ENCODE measurements at places on chromosomes 6 and 20. TPM values are rescaled to one million over a fixed set of nuclear protein-coding genes. Genes with fewer than 3 reads are reported as not detected.

CD2AP gene
- total RNA-seq, result 42.6 TPM

DNAJC5 gene
- 46.3 TPM for total RNA-seq

SYCP2 gene
- 4.0 TPM for total RNA-seq

MYCT1 gene
- not detected for total RNA-seq

SLC24A3 gene
- total RNA-seq, result 0.15 TPM

OR2W1 gene
- total RNA-seq, result 0.28 TPM

EDN3 gene
- 7.3 TPM for total RNA-seq

PRPH2 gene
- total RNA-seq, result 2.0 TPM

SLC4A11 gene
- total RNA-seq, result 0.93 TPM

DNA sequence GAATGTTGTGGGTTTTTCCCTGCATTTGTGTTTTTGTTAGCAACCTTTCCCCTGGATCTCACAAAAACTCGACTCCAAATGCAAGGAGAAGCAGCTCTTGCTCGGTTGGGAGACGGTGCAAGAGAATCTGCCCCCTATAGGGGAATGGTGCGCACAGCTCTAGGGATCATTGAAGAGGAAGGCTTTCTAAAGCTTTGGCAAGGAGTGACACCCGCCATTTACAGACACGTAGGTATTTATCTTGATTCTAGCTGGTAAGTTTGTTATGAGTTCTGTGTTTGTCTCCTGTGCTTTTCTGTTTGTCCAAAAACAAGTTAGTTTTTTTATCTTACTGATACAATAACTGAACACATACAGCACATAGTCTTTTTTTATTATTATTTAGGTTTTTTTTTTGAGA is 3.0 kb downstream of the SLC25A27 start:
- ATAC-seq, result no peak

GRCh38 chr6:82396964-82397751 is 33.5 kb downstream of the TPBG start:
- peak; percentile 22 for ATAC-seq

DNA sequence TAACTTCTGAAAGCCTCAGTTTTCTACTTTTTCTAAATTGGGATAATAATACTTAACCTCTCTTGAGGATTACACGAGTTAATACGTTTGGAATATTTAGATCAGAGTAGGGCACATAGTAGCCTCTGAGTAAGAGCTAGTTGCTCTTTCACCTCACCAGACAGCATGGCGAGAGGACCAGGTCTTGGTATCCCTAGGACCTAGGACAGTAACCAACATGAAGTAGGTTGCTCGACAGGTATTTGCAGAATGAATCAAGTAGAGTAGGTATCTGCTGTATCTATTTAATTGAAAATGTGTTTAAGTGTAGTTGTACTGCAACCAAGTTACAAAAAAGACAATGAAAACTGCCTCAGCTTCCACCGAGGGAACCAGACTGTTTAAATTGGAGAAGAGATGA is 1.4 kb downstream of the CDC5L start:
- ATAC-seq, result no peak

DNA sequence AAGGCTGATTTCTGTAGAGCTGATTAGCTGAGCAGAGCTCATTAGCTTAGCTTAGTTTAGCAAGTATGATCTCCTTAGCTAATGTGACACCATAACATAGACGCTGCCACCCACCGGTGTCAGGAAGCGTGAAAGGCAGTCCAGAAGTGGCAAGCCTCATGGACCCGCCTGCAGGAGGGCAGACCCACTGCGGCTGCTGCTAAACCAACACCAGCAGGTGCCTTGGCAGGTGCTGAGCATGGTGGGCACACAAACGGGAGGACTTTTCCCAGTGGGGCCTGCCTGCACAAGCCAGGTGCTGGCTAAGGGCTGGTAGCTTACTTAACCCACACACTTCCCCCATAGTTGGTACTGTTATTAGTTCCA is 22.7 kb downstream of the ZDHHC14 start:
- ATAC-seq, result no peak

GRCh38 chr6:6004390-6004995 is 2.2 kb downstream of the NRN1 start:
- ATAC-seq, result no peak

DNA sequence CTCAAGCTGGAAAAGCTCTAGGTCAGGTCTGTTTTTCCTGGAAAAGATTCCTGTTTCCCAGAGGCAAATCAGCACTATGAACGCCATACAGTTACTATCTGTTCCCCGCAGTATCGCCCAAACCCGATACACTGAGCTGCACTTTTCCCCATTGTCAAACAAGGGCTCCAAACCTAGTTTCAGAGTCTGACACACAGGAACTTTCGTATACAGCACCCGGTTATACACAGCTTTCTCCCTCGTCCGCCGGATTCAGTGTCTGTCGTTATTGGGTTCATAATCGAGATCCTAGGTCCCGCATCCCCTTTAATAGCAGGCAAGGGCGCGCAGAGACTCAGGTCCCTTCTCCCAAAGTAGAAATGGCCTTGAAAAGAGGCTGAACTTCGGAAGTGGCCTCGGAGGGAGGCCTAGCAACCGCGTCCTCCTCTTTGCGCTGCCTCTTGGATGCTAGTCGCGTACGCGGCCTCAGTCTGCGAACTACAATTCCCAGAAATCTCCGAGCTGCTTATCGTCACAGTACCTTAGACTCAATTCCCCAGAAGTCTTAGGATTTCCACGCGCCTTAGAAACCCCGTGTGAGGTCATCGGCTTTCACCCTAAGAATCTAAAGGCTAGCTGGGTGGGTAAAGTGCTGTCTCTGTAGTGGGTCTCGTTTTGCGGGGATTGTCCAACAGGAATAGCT is 34.2 kb downstream of the ZNF391 start:
- no peak for ATAC-seq

- ATAC-seq, result peak; percentile 67
Measured at GRCh38 chr6:7267466-7268091, 45.4 kb downstream of the SSR1 start.

GRCh38 chr6:48973491-48973890 is 489.6 kb downstream of the MMUT start:
- no peak for ATAC-seq

DNA sequence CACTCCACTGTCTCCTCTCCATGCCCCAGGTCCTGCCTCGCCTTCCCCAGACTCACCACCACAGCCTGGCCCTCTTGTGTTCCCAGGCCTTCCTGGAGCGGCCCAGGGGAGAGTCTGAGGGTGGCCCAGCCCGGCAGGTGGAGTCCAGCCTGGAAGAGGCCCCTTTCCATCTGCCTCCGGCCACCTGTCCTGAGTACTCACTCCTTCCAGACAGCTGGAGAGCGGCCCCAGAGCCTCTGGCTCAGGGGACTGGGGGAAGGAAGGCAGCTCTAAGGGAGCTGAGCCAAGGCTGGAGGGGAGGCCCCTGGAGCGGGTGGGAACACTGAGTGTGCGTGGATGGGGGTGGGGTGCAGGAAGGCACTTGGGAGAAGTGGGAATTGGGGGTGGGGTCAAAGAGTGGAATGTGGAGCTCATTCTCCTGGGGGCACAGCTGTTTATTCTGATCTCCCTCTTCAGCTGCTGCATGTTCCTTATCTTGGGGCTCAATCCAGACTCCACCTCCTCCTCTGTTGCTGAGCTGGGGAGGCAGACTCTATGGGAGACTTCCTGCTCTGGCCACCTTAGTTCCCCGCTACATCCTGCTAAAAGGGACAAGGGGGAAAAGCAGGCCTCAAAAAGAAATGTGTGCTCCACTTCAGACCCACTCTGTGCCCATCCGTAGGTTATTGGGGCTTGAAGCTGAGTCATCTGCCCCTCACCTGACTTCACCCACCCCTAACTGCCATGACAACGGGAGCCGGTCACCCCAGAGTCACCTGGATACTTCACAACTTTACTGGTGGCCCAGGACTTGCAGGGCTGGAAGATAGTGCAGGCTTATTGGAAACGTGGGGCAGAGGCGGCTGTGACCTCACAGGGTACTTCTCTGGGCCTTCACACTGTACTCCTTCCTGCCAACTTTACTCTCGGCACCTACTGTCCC is 19.5 kb upstream of the TAF8 start:
- ATAC-seq, result no peak

GRCh38 chr20:39813190-39813829 is 851.2 kb downstream of the DHX35 start:
- no peak for ATAC-seq

DNA sequence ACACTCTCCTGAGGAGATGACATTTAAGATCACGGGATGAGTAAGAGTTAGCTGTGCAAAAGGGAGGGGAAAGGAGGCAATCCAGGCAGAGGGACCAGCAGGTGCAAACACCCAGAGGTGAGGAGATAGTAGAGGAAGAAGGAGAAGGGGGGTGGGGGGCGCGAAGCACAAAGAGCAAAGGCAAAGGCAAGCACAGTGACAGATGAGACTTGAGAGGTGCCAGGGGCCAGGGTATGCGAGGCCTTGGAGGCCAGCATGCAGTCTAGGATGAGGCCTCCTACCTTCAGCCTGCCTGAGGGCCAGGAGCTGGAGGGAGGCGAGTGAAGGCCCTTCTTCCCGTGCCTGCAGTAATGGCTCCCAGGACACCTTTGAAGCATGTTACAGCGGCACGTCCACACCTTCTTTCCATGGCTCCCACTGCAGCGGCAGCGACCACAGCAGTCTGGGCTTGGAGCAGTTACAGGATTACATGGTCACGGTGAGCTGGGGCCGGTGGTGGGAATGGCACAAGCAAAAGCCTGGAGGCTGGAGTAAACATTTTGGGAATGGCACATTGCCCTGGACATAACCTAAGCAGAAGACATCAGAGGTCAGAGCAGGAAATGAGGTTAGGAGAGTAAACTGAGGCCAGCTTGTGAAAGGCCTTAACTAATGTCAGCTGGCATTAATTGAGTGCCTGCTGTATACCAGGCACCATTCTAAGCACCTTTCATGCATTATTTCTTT is 18.6 kb downstream of the CCM2L start:
- no peak for ATAC-seq

DNA sequence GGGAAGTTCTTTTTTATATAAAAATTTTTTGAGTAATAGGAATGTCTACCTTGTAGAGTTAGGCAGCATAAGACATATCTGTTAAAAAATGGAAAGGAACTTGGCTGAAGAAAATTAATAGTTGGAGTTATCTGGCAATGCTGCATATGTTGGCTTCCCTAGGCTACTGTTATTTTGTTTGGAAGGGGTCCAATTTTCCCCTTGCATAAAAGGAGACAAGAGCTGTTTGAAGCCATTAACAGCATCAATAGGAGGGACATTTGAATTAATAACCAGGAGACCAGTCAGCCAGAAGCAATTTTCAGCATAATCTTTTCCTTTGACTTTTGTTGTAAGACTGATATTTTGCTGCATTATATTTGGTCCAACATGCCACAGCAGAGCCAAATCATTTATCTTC is 80.9 kb upstream of the TAB2 start:
- peak; percentile 61 for ATAC-seq

- no peak for ATAC-seq
Measured at GRCh38 chr6:107715550-107716321, 108.4 kb downstream of the SCML4 start.

GRCh38 chr6:30641048-30641447 is 5.9 kb upstream of the C6orf136 start:
- no peak for ATAC-seq

DNA sequence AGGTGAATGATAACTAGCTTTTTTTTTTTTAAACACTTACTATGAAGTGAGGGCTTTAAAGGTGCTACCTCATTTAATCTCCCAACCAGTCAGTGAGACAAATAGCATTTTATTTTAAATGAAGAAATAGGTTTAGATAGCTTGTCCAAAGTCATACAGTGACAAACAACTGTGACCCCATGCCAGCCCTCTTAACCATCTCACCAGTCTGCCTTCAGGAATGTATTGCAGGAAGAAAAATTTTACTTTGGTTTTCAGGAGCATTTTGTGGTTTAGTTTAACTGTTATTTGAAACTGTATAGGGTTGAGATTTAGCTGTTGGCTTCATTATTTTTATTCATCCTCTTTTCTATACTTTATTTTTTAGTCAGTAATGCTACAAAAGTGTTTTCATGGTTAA is 18.6 kb downstream of the DSE start:
- no peak for ATAC-seq

DNA sequence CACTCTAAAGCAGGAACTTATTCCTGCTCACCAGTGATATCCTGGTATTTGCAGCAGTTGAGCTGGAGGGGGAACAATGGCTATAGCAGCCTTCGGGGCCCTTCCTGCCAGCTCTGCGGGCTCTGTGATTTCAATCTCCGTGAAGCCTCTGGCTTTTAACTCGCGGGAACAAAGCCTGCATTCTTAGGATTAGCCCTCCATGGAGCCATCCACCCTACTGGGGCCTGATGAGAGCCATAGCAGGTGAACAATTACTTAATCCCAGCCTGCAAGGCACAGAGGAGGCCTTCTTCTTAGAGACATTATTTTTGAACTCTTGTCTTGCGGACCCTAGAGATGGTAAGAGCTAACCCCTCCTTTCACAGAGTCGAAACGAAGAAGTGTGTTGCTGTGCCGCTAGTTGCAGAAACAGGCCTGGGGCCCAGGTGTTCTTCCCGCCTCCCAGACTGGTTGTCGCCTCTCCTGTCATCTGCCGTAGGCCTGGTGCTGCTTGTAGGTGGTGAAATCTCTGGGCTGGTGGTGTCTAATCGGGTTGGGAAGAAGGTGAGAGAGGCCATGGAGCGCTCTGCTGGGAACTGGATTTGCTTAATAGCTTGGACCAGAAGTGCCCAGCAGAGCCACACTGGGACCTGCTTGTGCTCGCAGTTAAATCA is 9.7 kb downstream of the GHRH start:
- no peak for ATAC-seq

- peak; percentile 80 for ATAC-seq
Measured at GRCh38 chr20:46195264-46196036, 77.3 kb downstream of the CD40 start.

GRCh38 chr6:88449770-88450169 is 283.6 kb upstream of the CNR1 start:
- ATAC-seq, result no peak

DNA sequence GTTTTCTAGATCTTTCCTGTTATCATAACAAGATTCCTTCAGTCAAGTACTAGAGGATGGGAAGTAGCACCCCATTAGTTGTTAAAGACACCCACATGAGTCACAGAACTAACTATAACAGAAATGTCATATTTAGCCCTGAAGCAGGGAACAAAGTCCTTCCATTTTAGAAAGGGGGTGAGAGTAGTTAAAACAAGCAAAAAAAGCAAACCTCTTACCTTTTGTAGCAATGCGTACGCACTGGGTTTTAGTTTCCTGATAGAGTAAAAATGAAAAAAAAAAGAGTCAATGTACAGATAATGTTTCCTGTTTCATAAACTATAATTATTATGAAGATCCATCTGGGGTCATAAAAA is 163.7 kb upstream of the THEMIS start:
- no peak for ATAC-seq

- no peak for ATAC-seq
Measured at GRCh38 chr6:151379933-151380847, 11.2 kb downstream of the ZBTB2 start.

GRCh38 chr6:39850736-39851297 is 58.6 kb downstream of the DAAM2 start:
- ATAC-seq, result peak; percentile 58

GRCh38 chr6:16670183-16670582 is 91.1 kb downstream of the ATXN1 start:
- no peak for ATAC-seq

GRCh38 chr20:10710991-10711775 is 37.4 kb upstream of the JAG1 start:
- ATAC-seq, result no peak

DNA sequence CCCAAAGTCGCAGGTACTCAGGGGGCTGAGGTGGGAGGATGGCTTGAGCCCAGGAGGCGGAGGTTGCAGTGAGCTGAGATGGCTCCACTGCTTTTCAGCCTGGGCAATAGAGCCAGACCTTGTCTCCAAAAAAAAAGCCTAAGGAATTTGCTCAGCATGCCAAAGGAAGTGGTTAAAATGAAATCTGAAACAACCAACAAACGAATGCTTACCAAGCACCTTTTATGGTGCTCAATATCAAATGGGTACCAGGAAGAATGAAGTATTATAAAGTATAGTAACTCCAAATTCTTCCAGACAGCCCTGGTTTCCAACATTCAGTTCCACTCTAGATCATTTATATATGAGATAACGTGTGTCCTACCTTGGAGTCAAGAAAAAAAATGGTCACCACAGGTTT is 14.0 kb downstream of the GMDS start:
- ATAC-seq, result no peak

All from motor neuron (in vitro differentiated cells).